ENCODE measurements at places on chromosomes 6 and 20.

- DNase-seq: no peak
Observed at GRCh38 chr6:72040111-72040510, 153.8 kb downstream of the RIMS1 start.

GRCh38 chr6:159693894-159694545, 979 bp upstream of the SOD2 start:
- peak; percentile 74 for DNase-seq

DNA sequence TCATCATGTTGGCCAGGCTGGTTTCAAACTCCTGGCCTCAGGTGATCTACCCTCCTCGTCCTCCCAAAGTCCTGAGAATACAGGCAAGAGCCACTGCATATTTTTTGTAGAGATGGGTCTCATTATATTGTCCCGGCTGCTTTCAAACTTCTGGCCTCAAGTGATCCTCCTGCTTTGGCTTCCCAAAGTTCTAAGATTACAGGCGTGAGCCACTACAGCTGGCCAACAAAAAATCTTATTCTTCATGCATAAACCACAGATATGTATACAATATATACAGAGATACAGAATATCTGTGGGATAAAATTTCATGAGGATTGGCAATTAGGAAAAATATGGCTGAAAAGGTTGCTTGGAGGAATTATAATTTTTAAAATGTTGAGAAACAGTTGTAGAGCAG, 49.9 kb downstream of the SLC35A1 start:
- no peak for DNase-seq

- DNase-seq: no peak
Observed at GRCh38 chr6:28371706-28372451, 22.1 kb downstream of the ZKSCAN3 start.

- no peak for DNase-seq
Observed at GRCh38 chr6:72716916-72717315, 95.1 kb downstream of the KCNQ5 start.

DNA sequence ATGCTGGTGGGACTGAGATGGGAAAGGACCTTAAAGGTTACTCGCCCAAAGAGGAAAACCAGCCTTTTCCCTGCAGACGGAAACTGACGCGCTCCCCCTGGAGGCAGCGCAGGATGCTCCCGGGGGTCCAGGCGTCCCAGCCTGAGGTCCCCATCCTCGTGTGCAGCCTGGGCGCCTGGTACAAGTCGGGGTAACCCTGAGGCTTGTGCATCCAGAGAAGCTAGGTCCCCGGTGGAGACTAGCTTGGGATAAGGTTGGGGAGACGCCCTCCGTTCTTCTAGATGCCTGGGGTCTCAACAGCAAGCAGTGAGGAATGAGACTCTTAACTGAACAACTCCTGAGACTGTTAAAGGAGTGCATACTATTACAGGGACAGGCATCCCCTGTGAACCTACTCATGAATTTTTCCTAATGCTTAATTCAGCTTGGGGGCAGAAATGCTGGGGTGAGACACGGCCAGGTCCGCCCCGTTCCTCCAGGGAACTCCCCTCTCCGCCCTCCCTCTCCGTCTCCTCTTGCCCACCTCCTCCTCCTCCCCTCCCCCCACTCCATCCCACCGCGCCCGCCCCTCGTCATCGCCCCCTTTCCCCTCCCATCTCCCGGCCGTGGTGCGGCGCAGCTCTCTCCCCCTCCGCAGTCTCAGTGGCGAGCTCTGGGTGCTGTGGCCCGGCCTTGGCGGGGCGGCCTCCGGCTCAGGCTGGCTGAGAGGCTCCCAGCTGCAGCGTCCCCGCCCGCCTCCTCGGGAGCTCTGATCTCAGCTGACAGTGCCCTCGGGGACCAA, at the start of gene PRSS35:
Gene PRSS35, plus strand, starts transcription at position 634 of the 781 bp plus-strand sequence. CDS start 10,908 bp downstream, outside the sequence.
- no peak for DNase-seq

- DNase-seq: no peak
Observed at GRCh38 chr20:40960521-40960956, 68.1 kb upstream of the TOP1 start.

DNA sequence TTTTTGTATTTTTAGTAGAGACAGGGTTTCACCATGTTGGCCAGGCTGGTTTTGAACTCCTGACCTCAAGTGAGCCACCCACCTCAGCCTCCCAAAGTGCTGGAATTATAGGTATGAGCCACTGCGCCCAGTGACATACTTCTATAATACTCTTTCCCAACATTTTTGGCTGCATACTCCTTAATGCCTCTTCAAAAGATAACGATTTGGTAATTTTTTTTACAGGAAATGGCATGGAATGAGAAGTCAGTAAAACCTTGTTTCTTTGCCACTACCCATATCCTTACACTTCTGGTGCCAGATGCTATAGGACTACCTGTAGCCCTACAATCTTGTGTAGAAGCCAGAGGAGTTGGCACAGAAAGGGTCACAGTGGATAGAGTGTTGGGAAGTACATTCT, 41.4 kb upstream of the SGK1 start:
- no peak for DNase-seq

- DNase-seq: no peak
Observed at GRCh38 chr6:63644668-63645326, 9.2 kb downstream of the PHF3 start.

GRCh38 chr20:21656308-21657067, 49.0 kb upstream of the PAX1 start:
- no peak for DNase-seq

DNA sequence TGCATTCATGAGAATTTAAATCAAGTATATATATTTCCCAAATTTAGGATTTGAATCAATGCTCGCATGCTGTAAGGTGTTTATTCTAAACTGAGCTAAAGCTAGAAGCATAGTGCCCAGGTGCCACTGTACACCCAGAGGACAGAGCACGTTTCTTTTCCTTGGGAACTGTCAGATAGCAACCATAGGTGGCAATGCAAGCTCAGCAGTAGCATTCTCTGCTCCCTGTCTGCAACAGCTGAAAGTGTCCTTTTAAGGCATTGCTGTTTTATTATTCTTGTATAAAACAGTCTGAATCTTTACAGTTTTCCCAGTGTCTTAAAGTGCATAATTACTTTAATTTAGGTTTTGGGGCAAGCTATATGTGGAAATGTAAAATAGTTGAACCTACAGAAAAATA, 443.4 kb upstream of the MMS22L start:
- no peak for DNase-seq

DNA sequence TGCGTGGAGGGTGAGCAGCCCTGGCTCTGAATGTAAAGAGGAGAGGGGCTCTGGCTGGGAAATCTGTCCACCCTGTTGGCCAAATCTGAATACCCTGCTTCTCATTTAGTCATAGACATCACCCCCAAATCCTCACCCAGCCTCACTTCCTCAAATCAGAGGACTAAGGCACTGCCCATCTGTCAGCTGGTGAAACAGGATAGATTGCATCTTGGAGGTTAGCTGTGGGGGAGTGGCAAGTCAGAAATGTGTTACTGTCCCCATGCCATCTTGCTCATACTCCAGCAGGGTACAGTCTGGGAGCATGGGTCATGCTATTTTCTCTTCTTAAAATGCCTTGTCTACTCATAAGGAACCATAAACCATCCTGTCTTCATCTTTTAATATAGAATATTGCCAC, 9.5 kb upstream of the DTNBP1 start:
- DNase-seq: no peak

DNA sequence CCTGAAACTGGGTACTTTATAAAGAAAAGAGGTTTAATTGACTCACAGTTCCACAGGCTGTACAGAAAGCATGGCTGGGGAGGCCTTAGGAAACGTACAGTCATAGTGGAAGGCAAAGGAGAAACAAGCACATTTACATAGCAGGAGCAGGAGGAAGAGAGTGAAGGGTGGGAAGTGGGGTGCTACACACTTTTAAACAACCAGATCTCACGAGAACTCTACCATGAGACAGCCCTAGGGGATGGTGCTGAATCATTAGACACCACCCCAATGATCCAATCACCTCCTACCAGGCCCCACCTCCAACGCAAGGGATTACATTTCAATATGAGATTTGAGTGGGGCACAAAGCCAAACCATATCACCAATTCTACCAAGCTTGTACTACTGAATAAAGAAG, 7.4 kb upstream of the FNDC1 start:
- no peak for DNase-seq

DNA sequence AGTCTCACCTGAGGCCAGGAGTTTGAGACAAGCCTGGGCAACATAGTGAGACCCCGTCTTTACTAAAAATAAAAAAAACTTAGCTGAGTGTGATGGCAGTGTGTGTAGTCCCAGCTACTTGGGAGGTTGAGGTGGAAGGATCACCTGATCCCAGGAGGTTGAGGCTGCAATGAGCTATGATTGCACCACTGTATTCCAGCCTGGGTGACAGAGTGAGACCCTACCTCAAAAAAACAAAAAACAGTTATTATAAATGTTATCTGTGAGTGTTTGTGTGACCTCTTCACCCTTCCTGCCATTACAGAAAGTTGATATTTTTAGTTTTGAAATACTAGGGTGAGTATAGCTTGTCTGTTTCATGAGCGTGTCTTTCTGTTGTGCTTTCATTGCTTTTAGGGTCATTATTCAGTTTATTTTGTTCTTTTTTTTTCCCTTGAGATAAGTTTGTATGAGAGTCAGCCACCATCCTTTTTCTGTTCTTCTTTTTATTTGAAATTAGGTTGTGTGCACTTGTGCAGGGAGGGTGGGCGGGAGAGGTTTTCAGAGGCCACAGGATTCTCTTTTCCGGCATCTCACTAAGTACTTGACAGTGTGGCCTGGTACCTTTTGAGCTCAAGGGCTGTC, 26.2 kb downstream of the CDYL start:
- DNase-seq: no peak

DNA sequence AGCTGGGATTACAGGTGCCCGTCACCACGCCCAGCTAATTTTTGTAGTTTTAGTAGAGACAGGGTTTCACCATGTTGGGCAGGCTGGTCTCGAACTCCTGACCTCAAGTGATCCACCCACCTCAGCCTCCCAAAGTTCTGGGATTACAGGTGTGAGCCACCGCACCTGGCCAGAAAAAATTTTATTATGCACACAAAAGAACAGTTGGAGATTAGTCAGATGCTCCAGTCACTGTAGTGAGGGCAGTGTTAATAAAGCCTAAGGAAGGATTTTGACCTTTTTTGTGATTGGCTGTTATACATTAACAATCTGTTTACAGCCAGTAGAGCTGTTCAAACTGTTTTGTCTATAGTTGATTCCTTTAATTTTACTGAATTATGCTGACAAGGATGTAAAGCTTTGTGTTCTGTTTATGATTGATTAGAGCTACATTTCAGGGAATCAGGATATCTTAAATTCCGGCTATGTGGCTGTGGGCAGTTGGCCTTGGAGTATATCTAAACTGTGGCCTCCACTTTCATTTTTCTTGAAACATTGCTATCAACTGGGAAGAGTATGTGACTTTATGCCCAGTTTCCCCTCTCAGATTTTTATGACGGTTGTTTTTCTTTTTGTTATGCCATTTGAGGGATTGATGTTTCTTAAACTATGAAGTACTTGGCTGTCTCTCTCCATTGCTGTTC, 9.9 kb downstream of the ZSWIM3 start:
- DNase-seq: no peak

- no peak for DNase-seq
Observed at GRCh38 chr6:152600022-152600421, 37.1 kb downstream of the SYNE1 start.

GRCh38 chr6:106103728-106104109, 17.6 kb downstream of the PRDM1 start:
- DNase-seq: peak; percentile 86

GRCh38 chr20:62958388-62959100, 6.0 kb downstream of the SLC17A9 start:
- DNase-seq: no peak

DNA sequence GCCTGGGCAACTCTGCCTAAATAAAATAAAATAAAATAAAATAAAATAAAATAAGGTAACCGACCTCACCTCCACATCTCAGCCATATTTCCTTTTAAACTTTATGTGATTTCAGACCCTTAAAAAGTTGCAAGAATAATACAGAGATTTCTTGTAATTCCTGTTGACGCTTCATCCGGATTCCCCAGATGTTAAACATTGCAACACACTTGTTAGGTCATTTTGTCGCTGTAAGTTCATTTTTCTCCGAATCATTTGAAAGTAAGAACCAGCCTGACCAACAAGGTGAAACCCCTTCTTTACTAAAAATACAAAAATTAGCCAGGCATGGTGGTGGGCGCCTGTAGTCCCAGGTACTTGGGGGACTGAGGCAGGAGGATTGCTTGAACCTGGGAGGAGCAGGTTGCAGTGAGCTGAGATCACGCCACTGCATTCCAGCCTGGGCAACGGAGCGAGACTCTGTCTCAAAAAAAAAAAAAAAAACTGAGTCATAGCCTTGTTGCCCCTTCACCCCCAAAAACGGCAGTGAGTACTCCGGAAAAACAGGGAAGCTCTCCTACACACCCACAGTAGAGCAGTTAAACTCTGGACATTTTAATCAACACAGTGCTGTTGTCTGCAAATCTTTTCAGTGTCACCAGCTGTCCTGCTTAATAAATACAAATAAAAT, 5.9 kb downstream of the PYGB start:
- no peak for DNase-seq

GRCh38 chr6:31587791-31588777, 2.0 kb downstream of the LST1 start:
- DNase-seq: no peak

DNA sequence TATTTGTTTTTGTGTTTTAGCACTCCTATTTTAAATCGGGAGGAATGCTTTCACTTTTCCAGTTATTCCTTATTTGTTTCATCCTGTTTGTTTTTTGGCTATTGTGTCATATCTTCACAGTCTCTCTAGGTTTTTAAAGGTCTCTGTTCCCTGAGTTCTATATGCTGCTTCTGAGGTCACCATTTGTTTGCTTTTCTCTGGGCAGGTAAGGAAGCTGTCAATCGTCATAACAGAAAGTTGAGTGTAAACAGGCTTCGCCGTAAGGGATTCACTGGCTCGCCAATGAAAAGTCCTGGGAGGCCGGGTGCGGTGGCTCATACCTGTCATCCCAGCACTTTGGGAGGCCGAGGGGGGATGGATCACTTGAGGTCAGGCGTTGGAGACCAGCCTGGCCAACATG, 48.7 kb upstream of the RPS6KA2 start:
- DNase-seq: no peak

GRCh38 chr20:25160897-25161296, 34.6 kb upstream of the ENTPD6 start:
- no peak for DNase-seq

DNA sequence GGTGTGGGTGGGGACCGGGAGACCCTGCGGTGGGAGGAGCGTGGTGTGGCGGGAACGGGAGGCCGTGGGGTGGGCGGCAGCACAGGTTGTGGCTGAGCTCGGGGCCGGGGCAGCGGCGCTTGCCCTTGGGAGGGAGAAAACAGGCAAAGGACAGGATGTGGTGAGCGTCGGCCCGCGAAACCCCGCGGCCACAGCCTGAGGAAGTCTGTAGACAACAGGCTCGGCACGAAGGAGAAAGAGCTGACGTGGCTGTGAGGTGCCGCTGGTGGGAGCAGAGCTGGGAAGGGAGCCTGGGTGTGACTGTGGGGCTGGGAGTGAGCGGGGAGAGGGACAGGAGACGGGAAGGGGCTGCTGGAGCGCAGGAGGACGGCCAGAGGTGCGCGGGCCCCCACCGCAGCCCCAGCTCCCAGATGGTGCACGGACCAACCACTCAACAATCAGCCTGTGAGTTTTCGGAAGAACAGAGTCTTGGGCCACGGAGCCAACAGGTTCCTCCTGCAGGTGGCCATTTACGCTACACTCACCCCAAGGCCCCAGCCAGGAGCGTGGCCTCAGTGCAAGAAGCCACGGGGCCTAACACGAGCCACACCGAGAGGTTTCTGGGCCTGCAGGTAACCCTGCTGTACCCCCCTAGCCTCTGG, 202.8 kb downstream of the DLL1 start:
- peak; percentile 71 for DNase-seq
